NCI-H69 (cell line): ENCODE measurements at places on chromosomes 12 and 14.

GRCh38 chr12:52865090-52865944, 16.5 kb upstream of the KRT78 start:
- DNase-seq, result peak; percentile 85

- no peak for DNase-seq
Observed at GRCh38 chr14:89810101-89810500, 144.4 kb downstream of the EFCAB11 start.

DNA sequence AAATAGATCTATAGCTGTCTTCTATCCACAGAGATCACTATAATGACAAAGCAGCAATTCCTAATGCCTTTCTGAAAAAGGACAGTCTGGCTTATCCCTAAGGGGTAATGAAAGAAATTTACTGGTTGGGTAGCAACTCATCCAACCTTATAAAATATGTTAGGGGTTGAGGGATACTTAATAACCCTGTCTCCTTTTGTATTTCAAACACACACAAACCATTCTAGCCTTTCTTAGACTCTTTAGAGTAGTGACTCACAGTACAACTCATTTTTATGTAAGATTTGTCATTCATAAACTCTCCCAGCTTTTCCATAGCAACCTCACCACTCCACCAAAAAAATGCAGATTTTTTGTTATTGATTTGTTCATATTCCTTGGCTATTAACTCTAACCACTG, 167.9 kb downstream of the FSCB start:
- DNase-seq, result no peak

- no peak for DNase-seq
Observed at GRCh38 chr14:29587761-29588470, 339.7 kb downstream of the PRKD1 start.

GRCh38 chr12:54201001-54201794, 12.4 kb upstream of the SMUG1 start:
- DNase-seq, result peak; percentile 85

DNA sequence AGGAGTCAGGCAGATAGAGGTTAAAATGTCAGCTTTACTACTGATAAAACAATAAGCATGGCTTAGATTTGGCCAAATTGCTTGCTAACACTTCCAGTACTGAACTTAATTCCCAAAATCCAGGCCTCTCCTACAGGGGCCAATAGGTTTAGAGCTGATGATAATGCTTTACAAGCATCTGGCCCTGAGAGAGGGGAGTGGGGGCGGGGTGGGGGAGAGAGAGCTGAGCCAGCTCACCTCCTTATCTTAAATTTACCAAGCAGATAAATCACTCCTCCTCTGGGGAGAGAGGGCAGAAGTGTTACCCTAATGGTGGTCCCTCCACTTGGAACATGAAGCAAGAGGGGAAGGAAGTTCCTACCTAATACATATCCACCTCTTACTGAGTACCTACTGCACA, 182.2 kb upstream of the CRY1 start:
- DNase-seq, result no peak

- peak; percentile 80 for DNase-seq
Observed at GRCh38 chr14:50864946-50865345, 6.9 kb upstream of the ABHD12B start.

DNA sequence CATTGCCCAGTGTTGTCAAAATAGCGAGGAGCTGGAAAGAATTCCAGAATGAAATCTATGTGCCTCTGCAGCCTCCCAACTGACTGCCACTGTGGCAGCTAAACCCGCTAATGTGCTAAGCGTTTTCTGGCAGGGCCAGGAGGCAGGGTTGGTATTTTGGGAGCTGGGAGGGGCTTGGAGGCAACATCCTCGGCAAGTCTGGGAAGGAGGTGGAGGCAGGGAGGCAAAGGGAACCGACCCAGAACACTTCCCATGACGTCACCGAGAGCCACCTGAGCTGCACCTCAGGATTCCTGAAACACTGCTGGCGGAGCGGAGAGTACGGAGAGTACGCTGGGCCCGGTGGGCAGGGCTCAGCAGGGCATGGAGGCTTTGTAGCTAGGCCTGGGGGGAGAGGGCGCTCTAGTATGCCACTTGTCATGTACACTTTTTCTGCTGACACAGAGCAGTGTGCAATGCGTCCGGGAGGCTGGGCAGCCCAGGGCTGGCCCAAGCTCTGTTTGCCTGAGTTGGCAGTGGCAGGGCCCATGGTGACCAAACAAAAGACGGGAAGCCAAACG, 81.5 kb downstream of the DPF3 start:
- peak; percentile 43 for DNase-seq

DNA sequence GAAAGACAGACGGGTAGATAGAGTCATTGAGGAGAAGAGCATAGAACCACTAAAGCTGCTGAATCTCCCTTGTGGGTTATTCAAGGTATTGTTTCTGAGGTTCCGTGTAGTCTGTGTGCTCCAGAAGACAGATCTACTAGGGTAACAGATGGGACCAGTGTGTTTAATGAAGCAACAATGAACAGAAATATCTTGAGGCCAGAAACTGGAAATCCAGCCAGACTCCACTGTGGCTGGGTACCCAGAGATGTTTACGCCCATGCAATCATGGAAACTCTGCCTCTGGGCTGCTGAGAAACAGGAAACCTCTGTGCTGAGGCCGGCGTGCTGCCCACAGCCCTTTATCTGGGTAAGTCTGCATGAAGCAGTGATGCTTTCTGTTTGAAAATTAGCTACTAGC, 8.3 kb downstream of the PROX2 start:
- DNase-seq, result peak; percentile 34

DNA sequence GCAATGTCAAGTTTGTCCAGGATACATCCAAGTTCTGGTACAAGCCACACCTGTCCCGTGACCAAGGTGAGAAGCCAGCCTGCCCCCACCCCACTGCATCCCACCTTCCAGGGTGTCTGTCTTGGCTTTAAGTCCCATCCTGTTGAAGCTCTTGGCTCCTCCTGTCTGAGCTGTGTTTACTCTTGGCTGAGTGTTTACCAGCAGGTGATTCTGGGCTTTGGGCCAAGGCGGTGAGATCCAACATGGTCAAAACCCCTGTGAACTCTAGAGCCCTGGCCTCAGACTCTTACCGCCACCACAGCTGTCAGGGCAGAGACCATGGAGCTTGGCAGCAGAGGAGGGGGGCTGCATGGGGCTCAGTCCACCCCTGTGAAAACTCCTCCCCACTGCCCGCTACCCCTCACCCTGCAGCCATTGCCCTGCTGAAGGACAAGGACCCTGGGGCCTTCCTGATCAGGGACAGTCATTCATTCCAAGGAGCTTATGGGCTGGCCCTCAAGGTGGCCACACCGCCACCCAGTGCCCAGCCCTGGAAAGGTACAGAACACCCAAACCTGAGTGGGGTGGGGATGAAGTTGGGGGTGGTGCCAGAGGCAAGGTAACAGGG, 11.6 kb downstream of the TNS2 start:
- peak; percentile 94 for DNase-seq

DNA sequence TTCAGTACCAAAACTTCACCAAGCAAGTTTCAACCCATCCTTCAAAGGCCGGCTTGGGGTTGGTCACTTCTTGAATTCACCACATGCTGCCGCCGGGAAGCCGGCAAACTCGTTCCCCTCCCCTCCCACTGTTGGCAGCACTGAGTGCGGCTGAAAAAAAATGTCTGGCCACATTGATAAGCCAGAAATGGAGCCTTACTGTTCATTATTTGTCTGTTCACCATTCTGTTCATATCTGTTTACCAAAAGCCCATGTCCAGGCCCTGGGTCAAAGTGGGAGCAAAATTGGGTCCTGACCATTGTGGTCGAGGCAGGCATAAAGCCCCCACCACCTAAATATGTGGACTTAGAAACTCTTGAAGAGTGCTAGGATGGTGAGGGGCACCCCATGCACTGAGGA, 7.3 kb upstream of the HSP90AA1 start:
- DNase-seq, result peak; percentile 26

DNA sequence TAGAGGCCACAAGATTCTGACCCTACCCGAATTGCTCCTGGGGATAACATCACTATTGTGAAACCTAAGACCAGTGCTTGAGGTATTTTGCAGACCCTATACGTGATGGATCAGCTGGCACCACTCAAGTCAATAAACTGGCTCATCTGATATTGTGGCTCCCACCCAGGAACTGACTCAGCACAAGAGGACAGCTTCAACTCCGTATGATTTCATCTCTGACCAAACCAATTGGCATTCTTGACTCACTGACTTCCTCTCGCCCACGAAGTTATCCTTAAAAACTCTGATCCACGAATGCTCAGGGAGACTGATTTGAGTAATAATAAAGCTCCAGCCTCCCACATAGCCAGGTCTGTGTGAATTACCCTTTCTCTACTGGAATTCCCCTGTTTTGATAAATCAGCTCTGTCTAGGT, 1036.1 kb upstream of the TMEM132C start:
- DNase-seq, result no peak

GRCh38 chr14:65045006-65045405, 57.3 kb downstream of the MAX start:
- DNase-seq, result no peak

DNA sequence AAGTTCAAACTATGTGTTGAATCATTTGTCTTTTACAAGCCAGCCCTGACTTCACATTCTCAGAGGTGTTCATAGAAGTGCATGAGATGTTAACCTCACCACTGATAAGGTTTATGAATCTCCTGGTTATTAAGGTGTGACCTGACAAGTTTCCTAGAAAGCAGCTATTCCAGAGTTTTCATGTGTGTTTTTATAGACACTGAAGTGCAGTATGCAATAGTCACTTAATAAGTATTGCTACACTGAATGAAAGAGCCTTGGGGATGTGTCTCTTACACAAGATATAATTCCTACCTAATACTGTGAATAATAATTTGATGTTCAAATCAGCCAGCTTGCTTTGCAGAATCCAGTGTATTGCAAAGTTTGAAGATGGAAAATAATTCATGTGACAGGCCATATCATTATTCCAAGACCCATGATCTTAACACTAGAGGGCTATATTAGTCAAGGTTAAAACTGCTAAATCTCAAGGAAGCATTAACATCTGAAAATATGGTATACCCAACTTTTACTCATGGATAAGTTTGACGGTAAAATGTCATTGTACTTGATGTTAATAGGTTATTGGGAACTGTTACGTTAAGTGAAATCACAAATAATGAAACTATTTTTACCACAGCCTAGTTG, 13.0 kb downstream of the SLC25A3 start:
- no peak for DNase-seq

- DNase-seq, result peak; percentile 49
Observed at GRCh38 chr14:71403656-71404055, 496.4 kb downstream of the PCNX1 start.

GRCh38 chr12:12893438-12893837, 2.1 kb downstream of the GPRC5A start:
- DNase-seq, result no peak

DNA sequence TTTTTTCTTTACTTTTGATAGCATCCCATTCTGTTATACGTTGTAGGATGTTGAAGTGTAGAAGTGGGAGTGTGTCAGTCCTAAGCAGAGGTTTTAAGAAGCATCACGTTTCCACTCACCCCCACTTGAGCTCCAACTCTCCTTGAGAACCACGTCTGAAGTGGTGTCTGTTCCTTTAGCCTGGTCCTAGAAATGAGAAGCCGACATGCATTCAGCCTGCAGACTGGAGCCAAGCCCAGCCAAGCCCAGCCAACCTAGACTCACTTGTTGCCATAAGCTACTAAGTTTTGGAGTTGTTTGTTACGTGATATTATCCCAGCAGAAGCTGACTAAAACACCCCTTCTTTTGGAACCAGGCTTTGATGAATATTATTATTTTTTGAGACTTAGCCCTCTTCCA, 4.4 kb upstream of the ELK3 start:
- DNase-seq, result no peak

GRCh38 chr12:89059721-89060541, 292.4 kb downstream of the DUSP6 start:
- peak; percentile 90 for DNase-seq

- no peak for DNase-seq
Observed at GRCh38 chr14:50015716-50016115, 100.7 kb downstream of the VCPKMT start.

DNA sequence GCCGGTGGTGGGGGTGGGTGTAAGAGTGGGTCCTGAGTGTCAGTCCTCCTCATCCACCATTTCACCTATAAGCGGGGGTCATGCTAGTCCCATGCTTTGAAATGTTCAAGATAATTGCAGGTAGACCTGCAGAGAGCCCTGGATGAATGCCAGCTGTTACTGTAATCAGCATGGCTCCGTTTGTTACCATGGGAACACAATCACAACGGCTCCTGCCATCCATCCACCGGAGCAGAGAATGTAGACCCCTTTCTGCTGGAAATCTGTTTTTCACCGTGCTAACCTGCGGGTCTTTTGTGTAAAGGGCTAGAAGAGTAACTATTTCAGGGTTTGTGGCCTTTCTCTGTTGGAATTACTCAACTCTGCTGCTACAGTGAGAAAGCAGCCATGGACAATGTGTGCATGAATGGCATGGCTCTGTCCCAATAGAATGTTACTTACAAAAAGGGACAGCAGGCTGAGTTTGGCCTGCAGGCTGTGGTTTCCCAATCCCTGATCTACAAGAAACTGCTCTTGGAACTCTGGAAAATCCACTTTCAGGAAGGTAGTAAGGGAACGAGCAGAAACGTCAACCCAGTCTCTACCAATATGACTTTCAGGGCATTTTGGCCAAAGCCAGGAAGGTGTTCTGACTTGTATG, 36.1 kb downstream of the KCTD10 start:
- DNase-seq, result peak; percentile 90

GRCh38 chr14:68392393-68393141, 400.3 kb downstream of the ZFP36L1 start:
- DNase-seq, result no peak

DNA sequence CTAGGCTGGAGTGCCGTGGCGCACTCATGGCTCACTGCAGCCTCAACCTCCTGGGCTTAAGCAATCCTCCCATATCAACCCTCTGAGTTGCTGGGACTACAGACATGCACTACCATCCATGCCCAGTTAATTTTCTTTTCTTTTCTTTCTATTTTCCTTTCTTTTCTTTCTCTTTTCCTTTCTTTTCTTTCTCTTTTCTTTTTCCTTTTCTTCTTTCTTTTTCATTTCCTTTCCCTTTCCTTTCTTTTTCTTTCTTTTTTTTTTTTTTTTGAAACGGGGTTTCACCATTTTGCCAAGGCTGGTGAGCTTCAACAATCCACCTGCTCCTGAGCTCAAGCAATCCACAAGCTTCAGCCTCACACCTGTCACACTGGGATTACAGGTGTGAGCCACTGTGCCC, 60.1 kb upstream of the ACSS3 start:
- no peak for DNase-seq

GRCh38 chr12:3803865-3804472, 51.1 kb upstream of the CRACR2A start:
- DNase-seq, result peak; percentile 86

DNA sequence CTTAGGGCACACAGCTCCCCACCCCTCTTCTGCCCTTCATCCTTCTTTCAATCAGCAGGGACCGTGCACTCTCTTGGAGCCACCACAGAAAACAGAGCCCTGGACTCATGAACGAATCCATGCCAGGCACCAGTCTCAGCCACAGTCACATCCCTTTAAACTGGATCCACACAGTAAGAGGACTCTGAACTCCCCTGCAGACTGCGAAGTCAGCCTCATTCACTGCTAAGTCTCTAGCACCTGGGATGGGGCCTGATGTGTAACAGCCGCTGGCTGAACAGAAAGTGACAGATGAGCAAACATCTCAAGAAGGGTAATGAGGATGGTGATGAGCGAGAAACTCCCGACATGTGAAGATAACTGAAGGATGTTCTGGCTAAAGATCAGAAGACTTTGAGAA, 45.8 kb upstream of the IQSEC3 start:
- DNase-seq, result no peak
